ENCODE measurements at places on chromosomes 5 and 9.

GRCh38 chr5:127958421-127959011 is 125.0 kb upstream of the SLC12A2 start:
- no peak for DNase-seq

- no peak for DNase-seq
Measured at GRCh38 chr9:437574-438001, 222.9 kb downstream of the DOCK8 start.

- no peak for DNase-seq
Measured at GRCh38 chr5:133052317-133053175, 733 bp downstream of the HSPA4 start.

DNA sequence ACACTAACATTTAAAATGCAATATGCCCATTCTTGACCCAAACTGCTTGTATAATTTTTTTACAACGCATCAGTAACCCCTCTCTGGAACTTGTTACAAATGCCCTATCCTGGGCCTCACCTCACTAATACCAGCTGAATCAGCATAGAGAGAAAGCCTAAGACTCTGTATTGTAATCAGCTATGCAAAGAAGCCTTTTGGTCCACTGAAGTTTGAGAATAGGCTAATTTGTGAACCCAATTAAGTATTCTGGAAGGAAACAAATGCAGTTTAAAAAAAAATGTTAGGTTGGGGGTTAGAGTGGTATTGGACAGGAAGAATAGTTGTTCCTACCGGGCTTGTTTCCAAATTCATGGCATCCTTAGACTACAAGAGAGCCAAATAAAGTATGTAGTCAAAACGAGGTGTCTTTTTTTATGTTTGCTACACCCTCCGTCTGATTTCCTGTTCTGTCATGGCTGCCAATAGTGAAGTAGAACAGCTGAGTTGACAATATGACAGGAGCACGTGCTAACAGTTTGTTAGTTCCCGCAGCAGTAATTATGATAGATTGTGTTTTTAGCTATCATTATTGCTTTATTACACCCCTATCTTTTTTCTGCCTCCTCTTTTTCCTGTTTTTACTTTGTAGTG is 1048.7 kb upstream of the NUDT12 start:
- no peak for DNase-seq

DNA sequence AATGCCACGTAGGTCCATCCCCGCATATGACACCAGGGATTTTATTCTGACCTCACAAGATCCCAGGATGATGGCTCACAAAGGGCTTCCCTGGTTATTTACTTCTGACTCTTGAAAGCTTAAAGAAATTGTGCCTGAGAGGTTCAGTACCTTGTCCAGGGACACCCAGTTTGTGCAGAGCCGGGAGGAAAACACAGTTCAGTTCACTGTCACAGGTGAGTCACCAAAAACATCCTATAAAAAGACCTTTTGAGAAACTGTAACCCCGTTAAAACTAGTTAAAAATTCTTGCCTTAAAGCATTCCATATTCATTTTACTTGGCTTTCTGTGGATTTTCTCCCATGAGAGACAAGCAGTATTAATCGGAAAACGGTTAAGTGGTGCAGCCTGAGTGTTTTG is 56.6 kb downstream of the ZNF510 start:
- no peak for DNase-seq

DNA sequence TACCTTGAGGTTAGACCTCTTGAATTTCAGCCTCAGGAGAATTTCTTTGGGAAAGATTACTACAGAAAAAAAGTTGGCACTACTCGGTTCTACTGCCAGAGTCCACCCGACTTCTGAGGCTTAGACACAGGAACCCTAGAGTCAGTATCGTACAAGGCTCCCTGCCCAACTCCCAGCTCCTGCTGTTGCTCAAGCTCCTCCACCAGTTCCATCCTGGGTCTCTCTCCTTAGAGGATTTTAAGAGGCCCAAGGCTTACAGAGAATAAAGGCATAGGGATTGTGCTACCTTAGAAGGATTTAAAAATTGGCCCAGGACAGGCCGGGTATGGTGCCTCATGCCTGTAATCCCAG is 29.0 kb upstream of the SSBP2 start:
- DNase-seq, result no peak

DNA sequence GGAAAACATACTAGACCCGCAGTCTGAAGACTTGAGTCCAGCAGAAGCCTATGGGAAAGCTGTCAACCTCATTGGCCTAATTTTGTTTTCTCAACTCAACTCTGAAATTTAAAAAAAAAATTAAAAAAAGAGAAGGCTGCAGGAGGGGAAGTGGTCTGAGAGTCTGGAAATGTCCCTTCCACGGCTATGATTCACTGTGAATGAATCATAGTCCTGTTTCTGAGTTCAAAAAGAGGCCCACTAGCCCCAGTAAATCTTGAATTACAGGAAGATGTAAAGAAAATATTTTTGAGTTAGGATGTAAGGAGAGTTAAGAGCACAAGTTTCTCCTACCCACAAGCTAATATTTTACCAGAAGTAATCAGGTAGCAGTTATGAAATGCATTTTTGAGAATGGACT is 565.5 kb upstream of the DMAC1 start:
- DNase-seq, result no peak

DNA sequence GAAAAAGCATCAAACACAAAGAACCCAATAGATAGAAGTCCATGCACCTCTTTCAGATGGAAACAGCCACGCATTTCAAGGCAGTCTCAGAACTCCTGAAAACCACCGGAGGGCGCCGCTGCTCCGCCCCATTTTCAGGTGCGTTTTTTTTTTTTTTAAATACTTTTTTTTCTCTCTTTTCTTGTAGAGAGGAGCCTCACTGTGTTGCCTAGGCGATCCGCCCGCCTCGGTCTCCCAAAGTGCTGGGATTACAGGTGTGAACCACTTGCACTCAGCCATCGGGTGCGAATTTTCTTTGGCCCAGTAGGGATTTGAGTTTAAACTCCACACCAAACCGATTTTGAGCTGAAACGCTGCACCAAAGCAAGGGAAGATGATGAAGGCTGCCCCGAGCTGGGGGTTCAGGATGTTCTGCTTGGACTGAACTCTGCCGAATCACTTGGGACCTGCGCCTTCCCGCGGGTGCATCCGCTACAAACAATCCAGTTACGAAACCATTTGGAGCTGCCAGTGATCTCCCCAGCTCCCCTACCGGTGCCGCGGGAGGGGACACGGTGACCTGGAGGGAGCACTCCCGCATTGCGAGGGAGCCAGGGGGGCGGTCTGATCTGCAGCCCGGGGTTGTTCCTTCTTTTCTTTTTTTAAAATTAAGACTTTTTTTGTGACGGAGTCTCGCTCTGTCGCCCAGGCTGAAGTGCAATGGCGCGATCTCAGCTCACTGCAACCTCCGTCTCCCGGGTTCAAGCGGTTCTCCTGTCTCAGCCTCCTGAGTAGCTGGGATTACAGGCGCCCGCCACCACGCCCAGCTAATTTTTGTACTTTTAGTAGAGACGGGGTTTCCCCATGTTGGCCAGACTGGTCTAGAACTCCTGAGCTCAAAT is 1.4 kb downstream of the PTGR1 start:
- DNase-seq, result peak; percentile 17

GRCh38 chr5:133990396-133990795 is 14.4 kb downstream of the VDAC1 start:
- no peak for DNase-seq

DNA sequence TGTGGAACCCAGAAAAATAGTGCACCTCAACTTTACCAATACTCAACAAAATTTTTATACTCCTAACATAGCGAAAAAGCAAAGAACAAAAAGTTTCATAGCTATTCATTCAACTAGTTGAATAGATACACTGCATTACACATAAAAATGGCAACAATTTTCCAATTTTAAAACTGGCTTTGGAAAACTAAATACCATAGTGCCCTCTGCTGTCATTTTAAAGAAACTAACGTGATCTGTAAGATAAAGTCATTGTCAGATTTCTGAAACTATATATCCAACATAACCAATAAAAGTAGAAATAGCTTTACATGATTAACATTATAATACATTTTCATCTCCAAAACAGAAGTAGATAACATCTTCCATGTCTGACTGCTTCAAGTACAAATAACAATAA is 31.6 kb downstream of the DTWD2 start:
- DNase-seq, result no peak

GRCh38 chr9:130226112-130226511 is 39.4 kb upstream of the HMCN2 start:
- no peak for DNase-seq

DNA sequence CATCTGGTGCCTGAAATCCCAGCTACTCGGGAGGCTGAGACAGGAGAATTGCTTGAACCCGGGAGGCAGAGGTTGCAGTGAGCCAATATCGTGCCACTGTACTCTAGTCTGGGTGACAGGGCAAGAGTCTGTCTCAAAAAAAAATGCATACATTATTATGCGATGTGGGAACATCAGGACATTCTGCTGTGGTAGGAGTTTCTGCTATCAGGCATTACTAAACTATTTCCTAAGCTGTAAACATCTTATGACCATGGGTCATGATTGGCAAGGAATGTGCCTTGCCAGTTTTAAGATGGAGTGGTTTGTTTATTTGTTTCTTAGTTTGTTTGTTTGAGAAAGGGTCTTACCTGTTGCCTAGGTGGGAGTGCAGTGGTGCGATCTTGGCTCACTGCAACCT is 45.1 kb upstream of the FAM120A start:
- no peak for DNase-seq

DNA sequence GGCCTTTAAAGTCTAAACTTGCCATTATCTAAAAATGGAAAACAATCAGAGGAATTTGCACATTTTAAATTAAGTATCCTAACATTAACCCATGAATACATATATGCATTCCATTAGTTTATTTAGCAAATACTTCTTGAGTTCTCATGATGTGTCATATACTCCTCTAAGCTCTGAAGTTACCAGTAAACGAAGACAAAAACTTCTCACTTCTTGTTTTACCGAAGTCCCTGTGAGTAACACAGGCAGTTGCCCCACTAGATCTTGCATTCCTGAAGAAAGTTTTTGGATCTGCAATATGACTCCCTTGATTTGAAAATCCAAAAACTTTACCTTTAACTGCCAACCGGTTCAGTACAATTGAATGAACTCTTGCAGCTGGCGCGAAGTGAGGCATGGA is 439.0 kb upstream of the MPDZ start:
- DNase-seq, result no peak

DNA sequence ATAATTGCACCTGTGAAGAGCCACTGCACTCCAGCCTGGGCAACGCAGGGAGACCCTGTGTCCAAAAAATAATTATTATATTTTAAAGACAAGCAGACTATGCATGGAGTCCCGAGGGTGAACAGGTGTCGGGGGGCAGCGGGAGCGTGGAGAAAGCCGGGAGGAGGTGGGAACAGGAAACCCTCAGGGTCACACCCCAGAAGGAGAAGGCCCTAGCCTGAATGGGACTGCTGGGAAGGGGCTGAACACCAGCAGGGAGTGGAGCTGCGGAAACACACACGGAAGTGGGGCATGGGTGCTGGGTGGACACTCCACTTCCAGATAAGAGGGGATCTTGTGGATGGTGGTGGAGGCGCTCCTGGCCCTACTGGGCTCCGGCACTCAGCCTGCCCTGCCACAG is 12.8 kb downstream of the SURF6 start:
- no peak for DNase-seq

- DNase-seq, result no peak
Measured at GRCh38 chr5:28473531-28474107, 1435.2 kb upstream of the CDH9 start.

DNA sequence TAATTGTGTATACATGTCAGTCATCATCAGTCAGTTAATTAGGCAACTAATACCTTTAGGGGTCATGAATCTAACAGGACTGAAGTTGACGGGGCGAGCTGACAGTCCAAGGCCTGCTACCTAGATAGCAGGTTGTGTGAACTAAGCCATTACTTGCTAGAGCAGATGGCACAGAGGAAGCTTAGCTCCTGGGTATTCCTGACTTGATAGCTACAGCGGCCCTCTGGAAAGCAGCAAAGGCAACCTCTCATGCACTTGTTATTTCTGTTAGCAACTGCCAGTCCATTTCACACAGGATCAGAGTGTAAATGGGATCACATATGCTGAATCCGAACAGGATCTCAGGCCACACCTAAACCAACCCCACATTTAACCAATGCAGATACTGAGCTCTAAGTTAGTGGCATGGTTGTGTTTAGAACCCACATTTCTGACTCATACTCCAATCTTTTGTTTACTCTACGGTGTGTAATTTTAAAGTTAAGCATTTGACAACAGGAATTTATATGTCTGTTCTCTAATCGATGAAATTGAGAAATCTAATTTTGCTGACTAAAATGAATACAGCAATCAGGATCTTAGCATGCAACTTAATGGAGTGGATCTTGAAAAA is 521.3 kb upstream of the ZNF608 start:
- no peak for DNase-seq

DNA sequence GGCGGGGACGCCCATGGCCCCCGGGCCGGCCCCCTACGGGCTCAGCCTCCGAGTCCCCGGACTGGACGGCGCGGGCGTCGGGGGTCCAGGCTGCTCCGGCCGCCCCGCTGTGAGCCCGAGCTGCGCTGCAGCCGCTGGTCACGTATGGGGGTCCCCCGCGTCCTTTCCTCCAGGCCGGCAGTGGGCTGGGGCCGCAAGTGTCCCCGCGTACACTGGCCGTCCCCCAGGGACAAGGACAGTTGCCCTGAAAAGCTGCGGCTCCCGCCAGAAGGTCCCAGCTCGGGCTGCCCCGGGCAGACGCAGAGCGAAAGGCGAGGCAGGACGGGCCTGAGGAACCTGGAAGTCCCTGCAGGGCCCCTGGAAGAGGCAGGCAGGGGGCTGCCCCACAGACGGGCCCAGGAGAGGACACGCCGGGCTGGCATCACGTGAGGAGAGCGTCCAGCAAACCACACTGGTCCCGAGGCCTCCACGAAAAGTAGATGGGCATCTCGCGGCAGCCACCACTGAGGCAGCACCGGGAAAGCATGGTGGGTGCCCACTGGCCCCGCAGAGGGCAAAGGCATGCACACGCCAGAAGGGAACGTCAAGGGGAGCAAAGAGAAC is 3.3 kb upstream of the NKD2 start:
- no peak for DNase-seq

GRCh38 chr9:94017939-94018531 is 62.9 kb upstream of the BARX1 start:
- DNase-seq, result no peak

DNA sequence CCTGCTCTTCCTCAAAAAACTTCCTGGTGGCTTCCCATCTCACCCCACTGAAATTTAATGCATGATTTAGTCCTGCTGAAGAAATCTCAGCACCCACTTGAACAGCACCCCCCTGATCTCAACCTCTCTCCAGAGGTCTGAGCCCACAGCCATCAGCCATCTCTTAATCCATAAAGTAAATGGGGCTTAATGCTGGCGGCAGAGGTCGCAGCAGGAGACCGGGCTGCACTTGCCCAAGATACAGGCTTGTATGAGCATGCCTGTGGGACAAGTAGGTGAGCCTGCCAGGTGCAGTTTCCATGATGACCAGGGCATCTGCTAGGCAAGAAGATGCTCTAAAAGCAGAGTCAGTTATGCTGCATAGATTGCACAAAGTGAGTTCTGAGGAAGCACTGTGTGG is 52.4 kb upstream of the CTXN3 start:
- DNase-seq, result no peak

- DNase-seq, result no peak
Measured at GRCh38 chr5:104652271-104652861, 1089.8 kb upstream of the NUDT12 start.

GRCh38 chr9:118957585-118957984 is 411.6 kb downstream of the BRINP1 start:
- no peak for DNase-seq

GRCh38 chr5:148825716-148826052 is 727 bp upstream of the ADRB2 start:
- DNase-seq, result no peak

Data from stimulated activated CD4-positive, alpha-beta T cell treated with anti-CD3 and anti-CD28 coated beads, TNF-alpha, amount 100 ng/mL, for 1 hour (primary cell).